ENCODE measurements at places on chromosomes 5 and 9. TPM values are rescaled to one million over a fixed set of nuclear protein-coding genes. Genes with fewer than 3 reads are reported as not detected.

GFI1B gene
- polyA plus RNA-seq: not detected

MEGF10 gene
- not detected for polyA plus RNA-seq

IRX4 gene
- polyA plus RNA-seq: not detected

TEX48 gene
- not detected for polyA plus RNA-seq

INSYN2B gene
- polyA plus RNA-seq: not detected

DUSP1 gene
- 1,007 TPM for polyA plus RNA-seq

CD274 gene
- polyA plus RNA-seq: 6.1 TPM

SLC25A25 gene
- polyA plus RNA-seq: 19.8 TPM

EIF4EBP3 gene
- polyA plus RNA-seq: 22.2 TPM

ABLIM3 gene
- not detected for polyA plus RNA-seq

ATOX1 gene
- 67.7 TPM for polyA plus RNA-seq

ANKRD31 gene
- polyA plus RNA-seq: 0.33 TPM

PCDHA6 gene
- not detected for polyA plus RNA-seq

SOX30 gene
- 0.28 TPM for polyA plus RNA-seq

IRGM gene
- polyA plus RNA-seq: 4.0 TPM

NR4A3 gene
- 0.60 TPM for polyA plus RNA-seq

MAP1B gene
- 0.16 TPM for polyA plus RNA-seq

OR1L8 gene
- not detected for polyA plus RNA-seq

RNF224 gene
- not detected for polyA plus RNA-seq

ECM2 gene
- polyA plus RNA-seq: not detected

FXN gene
- 56.1 TPM for polyA plus RNA-seq

GZMA gene
- 1,138 TPM for polyA plus RNA-seq

FBXL7 gene
- not detected for polyA plus RNA-seq

LCN15 gene
- not detected for polyA plus RNA-seq

PNPLA7 gene
- 0.79 TPM for polyA plus RNA-seq

GRM6 gene
- not detected for polyA plus RNA-seq

RASEF gene
- not detected for polyA plus RNA-seq

PHYKPL gene
- 41.6 TPM for polyA plus RNA-seq

FYB1 gene
- 282 TPM for polyA plus RNA-seq

COL27A1 gene
- polyA plus RNA-seq: not detected

ENHO gene
- polyA plus RNA-seq: not detected

C9 gene
- polyA plus RNA-seq: not detected

C5orf52 gene
- not detected for polyA plus RNA-seq

CD14 gene
- 0.43 TPM for polyA plus RNA-seq

HARS2 gene
- polyA plus RNA-seq: 21.0 TPM

IGFBPL1 gene
- not detected for polyA plus RNA-seq

TAF11L14 gene
- polyA plus RNA-seq: not detected

TAF11L9 gene
- polyA plus RNA-seq: not detected

ERCC8 gene
- polyA plus RNA-seq: 11.8 TPM

KLHL3 gene
- 3.4 TPM for polyA plus RNA-seq

GNA14 gene
- not detected for polyA plus RNA-seq

All from CD8-positive, alpha-beta memory T cell (primary cell).